BJ (cell line): ENCODE measurements at places on chromosomes 1 and 21.

GRCh38 chr1:36691374-36691773 is 208.7 kb upstream of the CSF3R start:
- DNase-seq: no peak

- no peak for DNase-seq
Measured at GRCh38 chr21:45326169-45326851, 38.6 kb upstream of the POFUT2 start.

DNA sequence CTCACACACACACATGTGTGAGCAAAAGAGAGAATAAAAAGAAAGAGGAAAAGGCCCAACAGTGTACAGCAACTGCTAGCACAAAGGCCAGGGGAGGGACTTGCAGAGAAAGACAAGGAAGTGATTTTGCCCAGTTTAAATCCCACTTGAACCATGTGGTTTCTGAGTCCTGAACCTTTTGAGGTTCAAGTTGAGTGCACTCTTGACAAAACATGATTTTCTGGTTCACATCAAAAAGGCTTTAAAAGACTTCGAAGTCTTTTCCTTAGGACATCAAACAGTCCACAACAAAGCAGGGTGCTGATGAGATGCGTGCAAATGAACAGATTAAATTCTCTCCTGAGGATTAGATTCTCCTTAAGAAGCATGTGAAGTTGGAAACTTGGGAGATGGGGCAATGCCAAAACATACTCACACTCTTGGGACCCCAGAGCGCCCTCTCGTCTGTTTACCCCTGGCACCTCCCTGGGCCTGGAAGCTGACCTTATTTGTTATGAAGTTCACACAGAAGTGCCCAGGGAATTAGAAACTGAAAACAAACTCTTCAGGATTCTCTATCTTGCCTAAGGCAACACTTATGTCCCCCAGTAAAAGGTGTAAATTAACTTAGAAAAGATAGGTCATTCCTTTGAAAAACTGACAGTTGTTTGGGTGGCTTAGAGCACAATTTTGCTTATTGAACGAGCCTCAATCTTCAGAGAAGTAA is 31.5 kb downstream of the RNF220 start:
- DNase-seq: no peak

- DNase-seq: no peak
Measured at GRCh38 chr1:20729990-20730689, 2.4 kb downstream of the SH2D5 start.

GRCh38 chr1:91527781-91528180 is 27.1 kb downstream of the CDC7 start:
- DNase-seq: no peak

DNA sequence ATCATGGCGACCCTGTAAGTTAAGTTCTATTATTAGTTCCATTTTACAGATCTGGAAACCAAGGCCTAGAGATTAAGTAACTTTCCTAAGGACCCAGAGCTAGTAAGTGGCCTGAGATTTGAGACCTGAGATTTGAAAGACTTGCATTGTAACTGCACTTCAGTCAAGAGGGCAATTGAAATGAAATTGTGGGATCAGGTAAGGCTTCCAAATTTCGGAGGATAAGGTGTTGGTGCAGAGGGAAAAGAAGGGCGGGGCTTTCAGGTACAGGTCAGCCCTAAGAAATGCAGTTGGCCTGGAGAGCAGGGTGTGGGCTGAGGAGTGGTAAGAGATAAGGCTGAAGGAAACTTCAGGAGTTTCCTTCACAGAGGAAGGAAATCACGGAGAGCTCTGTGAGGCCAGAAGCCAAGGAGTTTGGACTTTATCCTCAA is 51.1 kb downstream of the SLC16A1 start:
- no peak for DNase-seq

GRCh38 chr1:78565393-78565792 is 54.9 kb upstream of the IFI44L start:
- DNase-seq: no peak

DNA sequence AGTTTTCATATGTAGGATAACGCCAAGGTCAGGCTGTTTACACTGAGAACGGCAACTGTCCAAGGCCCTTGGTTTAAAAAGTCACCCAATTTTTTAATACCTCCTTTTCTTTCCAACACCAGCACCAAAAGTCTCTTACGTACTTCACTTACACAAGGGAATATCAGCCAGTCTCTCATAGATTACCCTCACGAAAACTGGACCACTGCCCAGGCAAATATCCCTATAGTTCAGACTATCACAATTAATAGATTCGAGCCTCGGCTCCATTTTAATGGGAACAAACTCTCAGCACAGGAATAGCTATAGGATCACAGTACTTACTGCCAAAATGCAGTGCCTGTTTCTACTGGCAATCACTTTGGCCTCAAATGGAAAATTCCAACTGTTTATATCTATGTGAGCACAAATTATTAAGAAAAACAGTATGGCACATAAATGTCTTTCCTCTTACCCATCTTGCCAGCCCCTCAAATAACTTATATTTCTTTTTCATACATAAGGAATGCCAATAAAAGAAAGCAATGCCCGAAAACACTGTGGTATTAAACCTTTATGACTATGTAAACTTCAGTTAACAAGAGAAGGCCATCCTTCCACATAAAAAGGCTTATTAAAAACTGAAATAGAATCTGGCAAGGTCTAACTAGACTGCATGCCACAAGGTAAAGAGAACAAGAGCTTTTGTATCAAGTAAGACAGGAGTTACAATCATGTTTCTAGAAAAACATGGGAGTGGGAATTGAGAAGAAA is 97.8 kb downstream of the SLC45A1 start:
- no peak for DNase-seq

DNA sequence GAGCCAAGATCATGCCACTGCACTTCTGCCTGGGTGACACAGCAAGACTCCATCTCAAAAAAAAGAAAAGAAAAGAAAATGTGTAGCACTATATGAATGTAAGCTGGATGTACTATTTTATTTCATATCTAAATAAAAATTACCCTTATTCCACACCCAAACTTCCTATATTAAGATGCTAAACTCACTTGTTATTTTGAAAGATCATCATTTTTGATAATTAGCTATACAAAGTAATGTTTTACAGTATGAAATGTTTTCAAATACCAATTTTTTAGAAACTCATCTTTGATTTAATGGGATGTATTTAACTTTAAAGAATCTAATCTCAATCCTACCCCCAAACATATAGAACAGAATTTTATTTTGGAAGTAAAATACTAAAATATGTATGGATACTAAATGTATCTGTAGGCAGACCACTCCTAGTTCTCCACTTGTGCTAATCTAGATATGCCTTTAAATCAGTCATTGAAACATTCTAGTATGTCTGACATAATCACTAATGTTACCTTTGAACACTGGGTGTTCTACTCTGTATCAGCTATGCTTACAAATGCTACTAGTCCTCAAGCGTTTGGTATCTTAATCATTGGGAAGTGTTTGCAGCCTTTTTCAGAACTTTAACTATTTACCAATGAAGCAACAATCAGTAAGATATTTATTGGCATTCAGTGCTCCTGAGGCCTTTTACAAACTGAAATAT is 12.9 kb downstream of the MIER1 start:
- DNase-seq: no peak

DNA sequence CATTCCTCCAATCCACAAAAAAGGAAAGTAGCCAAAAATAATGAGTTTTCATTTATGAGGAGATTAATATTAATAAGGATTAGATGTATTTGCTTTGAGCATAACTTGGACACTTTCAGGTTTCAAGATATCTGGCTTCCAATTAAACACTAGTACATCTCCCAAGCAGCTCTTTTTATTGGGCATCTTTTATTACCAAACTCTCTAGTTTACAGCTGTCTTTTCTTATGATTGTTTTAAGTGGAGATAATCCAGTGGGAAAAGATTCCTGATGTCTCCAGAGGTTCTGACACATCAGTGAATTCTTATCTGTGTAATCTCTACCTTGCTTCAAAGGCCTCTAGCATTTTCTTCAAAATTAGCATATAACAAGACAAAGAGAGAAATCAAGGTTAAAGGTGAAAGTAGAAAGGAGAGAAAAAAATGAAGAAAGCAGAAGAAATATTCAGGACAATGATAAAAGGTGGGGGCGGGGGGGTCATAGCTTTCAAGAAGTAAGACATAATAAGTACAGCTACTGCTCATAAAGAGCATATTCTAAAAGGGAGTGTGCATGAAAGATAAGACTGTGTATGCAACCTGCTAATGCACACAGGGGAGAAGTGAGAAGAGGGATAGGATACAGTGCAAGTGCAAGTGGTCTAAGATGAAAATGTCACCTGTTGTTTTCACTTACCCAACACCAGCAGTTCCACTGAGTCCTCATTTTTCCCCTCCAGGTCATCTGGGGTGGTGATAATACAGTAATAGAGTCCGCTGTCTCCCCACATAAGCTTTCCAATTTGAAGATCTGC is 19.1 kb downstream of the ILDR2 start:
- no peak for DNase-seq

DNA sequence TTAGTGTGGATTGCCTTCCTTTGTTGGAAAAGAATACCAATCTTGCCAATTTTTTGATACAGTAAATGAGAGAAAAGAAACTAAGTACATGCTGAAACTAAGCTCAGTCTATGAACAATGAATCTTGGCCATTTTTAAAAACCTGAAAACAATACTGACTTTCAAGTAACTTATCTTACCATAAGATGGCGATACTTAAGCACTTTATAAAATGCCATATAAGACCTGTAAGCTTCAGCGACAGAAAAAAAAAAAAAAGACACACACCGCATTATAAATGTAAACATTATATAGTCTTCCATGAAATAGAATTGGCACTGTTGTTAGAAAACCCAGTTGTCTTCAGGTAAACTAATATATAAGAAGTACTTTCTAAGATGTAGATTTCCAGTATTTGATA is 3.0 kb downstream of the OLFM3 start:
- no peak for DNase-seq

DNA sequence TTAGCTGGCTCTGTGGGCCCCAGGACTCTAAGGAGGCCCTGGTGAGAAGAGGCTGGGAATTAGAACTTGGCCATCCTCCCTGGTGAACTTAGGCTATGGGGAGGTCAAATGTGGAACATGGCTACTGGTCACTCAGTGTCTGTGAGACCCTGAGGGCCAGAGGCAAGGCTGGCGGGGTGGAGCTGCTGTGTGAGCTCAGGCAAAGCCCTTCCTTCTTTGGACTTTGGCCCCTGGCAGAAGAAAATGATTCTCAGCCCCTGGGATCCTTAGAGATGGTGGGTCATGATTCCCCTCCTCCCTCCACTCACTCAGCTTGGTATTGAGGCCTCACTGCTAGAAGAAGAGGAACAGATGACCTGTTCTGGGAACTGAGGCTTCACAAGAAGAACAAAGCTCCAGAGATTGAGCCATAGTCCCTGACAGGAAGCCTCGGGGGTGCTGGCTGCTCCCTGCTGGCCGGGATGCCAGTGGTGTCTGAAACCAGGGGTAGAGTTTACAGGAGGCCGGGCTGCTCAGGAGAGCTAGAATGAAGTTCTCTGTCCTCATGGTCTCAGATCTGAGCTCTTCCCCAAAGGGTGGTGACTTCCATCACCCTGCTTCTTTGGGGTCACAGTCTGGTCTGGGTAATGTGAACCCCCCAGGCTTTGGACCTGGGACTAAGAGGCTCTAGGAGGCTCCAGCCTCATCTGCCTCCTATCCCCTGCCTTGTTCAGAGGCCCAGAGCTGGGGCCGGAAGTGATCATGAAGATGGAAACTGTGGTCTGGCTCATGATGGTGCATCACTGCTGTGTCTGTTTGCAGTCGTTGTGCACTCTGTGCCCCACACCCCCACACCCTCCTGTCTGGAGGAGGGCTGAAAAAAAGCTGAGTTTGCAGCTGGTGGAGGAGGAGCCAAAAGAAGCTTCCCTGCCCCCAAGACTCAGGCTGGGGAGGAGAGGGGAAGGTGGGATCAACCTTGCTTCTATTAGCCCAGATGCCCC is 905 bp downstream of the BTBD19 start:
- DNase-seq: no peak
